Activated CD4-positive, alpha-beta T cell treated with anti-CD3 and anti-CD28 coated beads, Interleukin-2, amount 50 U/mL, for 16 hours (primary cell): ENCODE measurements at places on chromosomes 4 and X.

DNA sequence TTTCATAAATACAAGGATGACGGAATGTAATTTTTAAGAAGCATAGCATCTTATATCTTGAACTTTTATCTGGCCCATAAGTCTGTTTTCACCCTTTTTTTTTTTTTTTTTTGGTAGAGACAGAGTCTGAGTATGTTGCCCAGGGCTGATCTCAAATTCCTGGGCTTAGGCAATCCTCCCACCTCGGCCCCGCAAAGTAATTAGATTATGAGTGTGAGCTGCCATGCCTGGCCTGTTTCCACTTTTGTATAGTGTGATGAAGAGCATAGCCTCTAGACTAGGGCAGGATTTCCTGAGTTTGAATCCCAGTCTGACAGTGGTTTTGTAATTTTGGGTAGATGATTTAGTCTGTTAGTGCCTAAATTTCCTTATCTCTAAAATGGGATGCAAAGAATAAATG lies 11.0 kb downstream of the STIM2 start:
- no peak for DNase-seq

- no peak for DNase-seq
Observed at GRCh38 chr4:119664168-119664907, 35.7 kb upstream of the PDE5A start.

DNA sequence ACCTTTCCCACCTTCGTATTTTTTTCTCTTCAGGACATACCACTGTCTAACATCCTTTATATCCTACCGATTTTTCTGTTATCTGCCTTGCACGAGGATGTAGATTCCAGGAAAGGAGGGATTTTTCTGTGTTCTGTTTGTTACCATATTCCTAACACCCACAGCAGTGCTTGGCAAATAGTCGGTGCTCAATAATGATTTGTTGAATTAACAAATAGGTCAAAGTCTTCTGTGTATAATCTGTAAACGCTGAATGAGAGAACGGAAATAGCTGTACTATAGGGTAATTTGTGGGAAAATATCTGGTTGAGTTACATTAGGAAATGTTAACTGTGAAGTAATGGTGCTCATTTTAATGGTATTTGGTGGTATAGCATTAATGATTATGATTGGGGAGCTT lies 81.5 kb downstream of the TMEM156 start:
- no peak for DNase-seq

DNA sequence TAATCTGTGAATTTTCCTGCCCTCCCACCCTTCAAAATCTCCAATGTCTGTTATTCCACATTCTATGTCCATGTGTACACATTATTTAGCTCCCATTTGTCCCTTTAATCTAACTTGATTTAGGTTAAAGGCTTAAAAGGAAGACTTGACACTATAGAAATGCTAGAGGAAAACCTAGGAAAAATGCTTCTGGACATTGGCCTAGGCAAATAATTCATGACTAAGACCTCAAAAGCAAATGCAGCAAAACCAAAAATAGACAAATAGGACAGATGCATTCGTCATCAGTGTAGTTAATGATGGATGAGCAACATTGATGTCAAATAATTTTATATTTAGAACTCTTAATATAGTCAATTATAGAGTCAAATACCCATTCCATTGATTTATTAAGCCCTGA lies 36.9 kb downstream of the INTU start:
- no peak for DNase-seq

DNA sequence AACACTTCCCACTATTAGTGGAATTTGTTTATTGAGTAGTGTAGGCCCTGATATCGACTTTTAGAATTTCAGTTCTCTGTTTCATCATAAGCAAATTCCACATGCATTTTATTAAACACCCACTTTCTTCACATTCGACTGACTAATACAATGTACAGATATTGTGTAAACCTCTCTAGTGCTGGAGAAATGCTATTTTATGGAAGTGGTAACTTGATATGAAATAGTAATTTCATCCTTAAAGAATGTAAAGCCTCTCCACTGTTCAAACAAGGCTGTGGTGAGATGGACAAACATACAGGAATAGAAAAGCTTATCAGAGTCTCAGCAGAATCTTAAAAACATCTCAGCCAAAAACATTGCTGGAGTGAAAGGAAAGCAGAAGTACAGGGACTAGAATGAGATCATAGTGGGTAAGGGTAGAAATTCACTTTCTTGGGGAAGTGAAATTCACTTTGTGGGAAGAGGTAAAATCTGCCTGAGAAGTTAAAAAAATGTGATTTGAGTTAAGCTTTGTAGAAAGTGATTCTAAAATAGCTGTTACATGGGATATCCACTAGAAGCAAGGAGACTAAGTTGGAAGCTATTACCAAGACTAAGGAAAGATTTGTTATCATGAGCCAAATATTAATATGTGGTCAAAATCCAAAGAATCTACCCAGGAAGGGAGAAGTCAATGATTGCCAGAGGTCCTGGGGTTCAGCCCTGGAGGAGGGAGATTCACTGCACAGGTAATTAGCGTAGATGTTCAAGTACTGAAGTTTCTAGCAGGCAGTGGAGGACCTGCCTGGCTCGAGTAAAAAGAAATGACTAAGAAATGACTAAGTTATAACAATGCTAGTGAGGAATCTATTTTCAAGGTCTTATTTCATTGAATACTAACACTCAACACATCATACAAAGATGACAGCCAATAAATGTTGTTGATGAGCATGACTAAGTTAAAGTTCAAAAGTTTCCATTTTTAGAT lies 398.3 kb upstream of the FAM47C start:
- DNase-seq: no peak

GRCh38 chr4:184250795-184251669 lies 33.4 kb upstream of the ENPP6 start:
- peak; percentile 63 for DNase-seq

- DNase-seq: no peak
Observed at GRCh38 chr4:100982345-100982744, 365.0 kb downstream of the PPP3CA start.

- DNase-seq: no peak
Observed at GRCh38 chrX:134236626-134237614, at the start of gene CCDC160. TSS of gene CCDC160 (plus strand) at chrX:134237182. CDS start at chrX:134244801, 7,619 bp downstream.
